ENCODE measurements at places on chromosomes 2 and 18.
A peak's percentile ranks its signal among the peaks of the same experiment; 100 is the strongest.

DNA sequence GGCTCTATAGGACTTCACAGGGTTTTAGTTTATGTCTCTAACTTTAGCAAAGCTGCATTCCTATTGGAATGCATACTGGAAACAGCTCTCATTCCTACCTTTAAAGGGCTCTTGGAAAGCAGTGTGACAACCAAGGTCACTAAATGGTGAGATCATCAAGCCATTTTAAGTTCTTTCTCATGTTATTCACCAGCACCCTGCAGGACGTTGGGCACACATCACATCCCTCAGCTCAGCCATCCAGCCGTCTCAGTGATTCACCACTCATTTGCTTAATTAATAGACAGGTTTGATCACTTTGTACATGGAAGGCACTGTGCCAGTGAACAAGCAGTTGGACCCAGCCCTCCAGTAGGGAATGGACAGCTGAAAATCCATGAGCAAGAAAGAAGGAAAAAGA is 32.2 kb upstream of the RBM44 start:
- DNase-seq = no peak

- no peak for DNase-seq
These were observed 99.4 kb upstream of the EPHA4 start for GRCh38 chr2:221671515-221671914.

DNA sequence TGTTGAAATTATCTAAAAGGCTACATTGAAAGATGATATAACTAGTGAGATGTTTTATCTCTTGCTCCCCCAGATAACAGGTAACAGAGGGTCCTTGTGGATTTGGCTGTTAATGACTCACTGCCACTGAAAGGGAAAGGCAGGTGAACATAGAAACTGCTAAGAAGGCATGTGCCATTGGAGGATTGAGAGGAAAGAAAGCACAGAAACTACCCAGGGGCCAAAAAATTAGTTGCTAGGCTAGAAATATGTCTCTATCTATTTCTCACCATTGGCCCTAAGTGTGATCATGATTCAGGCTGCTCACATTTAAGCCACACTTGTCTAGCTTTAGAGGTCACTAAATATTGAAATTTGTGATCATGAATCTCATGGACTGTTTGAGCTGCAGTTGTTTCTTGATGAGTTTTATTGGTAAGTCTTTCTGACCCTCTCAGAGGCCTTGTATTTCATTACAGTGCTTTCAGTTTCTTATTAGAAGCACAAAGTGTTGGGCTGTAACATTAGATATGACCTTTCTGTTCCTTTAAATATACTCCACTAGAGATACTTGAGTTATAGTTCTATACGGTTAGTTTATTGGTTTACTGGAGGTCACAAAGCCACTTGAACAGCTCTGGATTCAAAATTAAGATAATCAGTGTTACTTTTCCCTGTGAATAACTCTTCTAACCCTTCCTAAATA is 26.2 kb downstream of the NAB1 start:
- no peak for DNase-seq

DNA sequence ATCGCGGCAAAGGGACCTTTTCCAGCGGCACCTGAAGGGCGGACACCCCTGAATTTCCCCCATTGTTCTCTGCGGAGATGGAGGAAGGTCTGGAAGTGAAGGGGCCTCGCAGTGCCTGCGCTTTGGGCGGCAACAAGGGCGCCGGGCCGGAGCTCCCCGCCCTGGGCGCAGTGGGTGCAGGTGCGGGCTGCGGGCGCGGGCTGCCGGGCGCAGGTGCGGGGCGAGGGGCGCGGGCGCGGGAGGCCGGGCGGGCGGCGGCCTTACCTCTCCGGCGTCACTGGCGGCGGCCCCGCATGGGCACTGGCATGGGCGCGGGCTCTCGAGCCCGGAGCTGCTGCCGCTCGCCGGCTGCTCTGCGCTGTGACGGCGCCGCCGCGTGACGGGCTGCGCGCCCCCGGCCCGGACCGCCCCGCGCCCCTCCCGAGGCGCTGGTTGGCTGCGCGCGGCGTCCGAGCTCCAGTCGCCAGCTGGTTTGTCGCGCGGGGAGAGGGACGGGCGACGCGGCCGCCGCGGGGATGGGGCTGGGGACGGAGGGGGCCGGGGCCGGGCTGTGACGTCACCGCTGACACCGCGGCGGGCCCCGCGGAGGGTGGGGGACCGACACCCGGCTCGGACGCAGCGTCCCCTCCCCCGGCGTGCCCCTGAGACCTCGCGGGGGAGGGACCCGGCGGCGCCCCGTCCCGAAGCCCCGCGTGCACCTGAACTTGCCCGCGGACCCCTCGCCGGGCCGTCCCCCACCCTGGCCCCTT is at the start of gene KIF1A:
Gene KIF1A, minus strand, starts transcription at position 362 of the 749 bp plus-strand sequence. CDS start 22,467 bp downstream, outside the sequence.
- DNase-seq = no peak

DNA sequence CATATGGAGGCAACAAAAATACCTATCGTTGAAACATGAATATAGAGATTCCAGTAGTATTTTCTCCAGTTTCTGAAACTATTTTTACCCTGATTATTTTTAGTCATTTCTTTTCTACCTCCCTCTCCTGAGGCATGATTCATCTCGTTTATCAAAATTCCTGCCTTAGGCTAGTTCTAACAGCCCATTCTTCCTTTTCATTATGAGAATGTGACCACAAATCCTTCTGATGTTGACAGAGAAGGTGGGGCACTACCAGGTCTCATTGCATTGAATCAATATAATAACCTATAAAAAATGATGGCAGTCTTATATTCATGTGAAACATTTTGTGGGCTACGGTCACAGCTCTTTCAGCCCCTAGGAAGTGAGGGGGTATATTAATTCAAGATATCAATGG is 406.5 kb upstream of the UBE2E3 start:
- DNase-seq = no peak

DNA sequence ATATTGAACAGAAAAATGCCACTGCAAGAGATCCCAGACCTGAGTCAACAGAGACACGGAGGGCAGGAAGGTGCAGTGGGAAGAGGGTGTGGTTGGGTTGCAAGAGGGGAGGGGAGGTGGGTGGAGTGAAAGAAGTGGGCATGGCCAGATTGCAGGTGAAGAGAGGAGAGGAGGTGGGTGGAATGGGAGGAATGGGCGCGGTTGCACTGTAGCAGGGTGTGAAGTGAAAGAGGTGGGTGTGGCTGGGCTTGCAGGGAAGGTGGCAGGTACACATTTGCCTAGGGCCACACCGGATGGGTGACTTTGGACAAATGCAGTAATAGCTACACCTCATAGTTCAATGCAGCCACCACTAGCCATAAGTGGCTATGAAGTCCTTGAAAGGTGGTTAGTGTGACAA is 71.1 kb downstream of the DOCK10 start:
- peak; percentile 13 for DNase-seq

- DNase-seq = no peak
These were observed 526.8 kb downstream of the TDRD15 start for GRCh38 chr2:21650569-21650968.

DNA sequence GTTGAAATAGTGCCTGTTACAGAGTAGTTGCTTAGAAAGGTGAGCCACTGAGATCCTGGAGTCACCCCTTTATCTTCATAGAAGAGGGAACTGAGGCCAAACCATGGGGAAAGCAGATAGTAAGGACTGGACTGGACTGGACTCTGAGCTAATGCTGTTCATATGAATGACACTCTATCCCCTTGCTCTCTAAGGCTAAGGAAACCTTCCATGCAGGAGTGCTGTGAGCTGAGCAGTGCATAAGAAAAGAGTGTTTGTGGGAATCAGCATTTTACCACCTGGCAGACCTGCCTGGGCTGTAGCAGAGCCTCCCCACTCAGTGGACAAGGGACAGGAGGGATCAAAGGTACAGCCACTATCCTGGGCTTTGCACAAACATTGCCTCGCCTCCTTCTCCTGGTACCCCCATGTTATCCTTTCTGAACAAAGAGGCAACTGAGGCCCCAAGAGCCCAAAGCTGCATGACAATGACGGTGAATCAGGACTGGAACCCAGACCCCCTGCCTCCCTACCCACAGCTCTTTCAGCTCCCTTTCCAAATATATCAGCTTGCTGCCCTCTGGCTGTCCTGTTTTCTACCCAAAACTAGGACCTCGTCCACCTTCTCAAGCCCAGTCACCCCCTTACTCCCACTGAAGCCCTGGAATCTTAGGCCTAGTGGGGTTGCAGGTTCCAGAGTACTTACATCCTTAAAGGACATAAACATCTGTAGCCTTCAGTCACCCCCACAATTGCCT is 227.9 kb downstream of the ZBTB7C start:
- DNase-seq = no peak

DNA sequence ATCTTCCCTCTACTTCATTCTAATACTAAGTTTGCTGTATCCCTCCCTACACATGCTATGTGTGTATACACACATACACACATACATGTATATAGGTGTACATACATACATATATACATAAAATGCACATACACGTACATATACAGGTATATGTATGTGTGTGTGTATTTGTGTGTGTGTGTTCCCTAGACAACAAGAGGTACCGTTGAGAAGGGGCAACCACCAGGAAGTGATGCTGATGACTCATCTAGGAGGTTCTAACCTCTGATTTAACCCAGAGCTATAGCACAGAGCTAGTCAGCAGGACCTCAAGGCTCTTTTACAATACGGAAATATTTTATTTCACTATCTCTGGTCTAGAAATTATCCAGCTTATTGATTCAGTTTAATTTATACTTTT is 139.2 kb downstream of the LAMA3 start:
- DNase-seq = peak; percentile 18

DNA sequence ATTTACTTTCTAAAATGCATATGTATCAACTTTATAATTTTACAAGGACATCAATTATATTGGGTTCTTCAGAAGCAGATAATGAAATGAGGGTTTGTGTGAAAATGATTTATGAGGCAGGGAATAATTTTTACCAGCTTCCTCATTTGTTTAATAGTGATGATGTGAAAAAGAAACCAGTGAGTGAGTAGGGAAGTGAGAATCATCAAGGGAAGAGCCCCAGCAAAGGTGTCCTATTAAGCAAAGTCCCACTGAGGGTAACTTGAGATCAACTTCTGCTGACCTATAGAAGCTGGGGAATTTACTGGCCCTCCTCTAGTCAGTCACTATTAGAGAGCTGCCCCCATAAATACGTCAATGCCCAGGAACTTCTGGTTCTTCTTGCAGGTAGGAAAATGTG is 266.8 kb upstream of the LYPD1 start:
- no peak for DNase-seq

GRCh38 chr2:114022360-114023085 is 132.6 kb downstream of the ACTR3 start:
- DNase-seq = no peak

DNA sequence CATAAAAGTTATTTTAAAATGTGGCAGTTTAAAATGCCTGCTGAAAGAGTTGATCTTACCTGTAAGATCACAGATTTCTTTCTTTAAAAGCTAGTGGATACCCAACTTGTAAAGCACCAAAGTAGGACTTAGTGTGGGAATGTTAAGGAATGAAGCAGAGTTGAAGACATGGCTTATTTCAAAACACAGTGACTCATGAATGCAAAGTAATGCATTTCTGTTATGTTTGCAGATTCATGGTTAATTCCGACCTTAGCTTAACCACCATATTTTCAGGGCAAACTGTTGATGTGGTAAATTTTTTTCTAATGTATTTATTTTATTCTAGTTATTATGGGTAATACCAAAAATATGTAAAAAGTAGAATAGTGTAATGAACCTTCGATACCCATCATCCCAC is 206.8 kb upstream of the FOSL2 start:
- no peak for DNase-seq

- DNase-seq = no peak
These were observed 6.9 kb upstream of the CTDP1 start for GRCh38 chr18:79672490-79673276.

GRCh38 chr2:205776139-205776538 is 93.8 kb downstream of the NRP2 start:
- no peak for DNase-seq

DNA sequence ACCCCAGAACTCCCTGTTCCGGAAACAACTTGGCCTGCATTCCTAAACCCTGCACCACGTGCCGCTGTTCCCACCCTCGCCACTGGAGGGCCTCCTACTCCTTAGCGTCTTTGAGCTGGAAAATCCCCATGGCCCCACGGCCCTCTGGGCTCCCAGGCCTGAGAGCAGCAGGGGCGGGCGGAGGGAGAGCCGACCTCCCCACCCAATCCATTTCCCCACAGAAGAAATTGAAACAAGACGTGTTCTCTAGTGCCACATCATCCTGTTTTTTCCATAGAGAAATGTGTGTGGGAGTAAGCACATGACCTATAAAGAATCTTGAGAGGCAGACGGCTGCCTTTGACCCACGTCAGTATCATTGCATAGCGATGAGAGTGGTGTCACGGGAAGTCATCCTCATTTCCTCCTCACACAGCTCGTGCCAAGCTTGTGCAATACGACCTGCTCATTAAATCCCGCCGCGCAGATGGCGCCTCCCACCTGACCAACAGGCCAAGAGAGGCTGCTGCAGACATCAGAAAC is 79.2 kb downstream of the LAMA1 start:
- no peak for DNase-seq

DNA sequence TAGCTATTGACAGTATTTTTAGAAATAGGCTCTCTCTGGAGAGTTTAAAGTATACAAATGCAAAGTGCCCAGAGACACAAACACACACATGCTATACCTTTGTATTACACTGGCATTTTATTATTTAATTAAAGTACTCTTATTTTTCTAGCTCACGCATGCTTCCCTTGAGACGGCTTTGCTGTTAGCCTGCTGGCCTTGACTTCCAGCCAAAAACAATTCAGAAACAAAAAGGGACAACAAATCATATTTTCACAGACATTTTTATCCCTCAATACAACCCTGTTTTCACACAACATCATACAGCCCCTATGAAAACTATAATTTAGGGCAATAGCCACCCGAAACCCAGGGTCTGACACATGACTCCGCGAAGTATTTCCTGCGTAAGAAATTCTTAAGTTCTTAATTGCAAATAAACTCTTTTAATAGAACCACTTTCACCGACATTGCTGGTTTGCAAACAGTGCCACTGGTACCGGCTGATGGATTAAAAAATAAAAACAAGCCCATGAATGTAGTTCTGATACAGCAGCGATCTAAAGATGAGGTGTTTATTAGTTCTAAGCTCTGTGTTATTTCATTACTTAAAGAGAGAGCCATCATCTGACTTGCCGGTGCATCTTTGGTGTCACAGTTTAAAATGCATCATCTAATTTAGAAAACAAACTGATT is 185.1 kb downstream of the TCF4 start:
- no peak for DNase-seq

DNA sequence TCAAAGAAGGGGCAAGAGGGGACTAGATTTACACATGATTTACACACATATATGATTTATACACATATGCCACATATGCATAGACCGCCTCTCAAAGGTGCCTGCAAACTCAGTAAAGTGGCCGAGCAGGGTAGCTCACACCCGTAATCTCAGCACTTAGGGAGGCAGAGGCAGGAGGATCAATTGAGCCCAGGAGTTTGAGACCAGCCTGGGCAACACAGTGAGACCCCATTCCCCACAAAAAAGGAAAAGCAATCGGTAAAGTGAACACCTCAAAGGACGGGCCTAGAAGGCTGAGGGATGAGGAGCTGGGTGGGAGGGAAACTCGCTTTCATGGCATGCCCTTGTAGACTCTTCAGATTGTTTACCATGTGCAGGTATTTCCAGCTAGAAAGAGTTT is 5.1 kb downstream of the ANKRD39 start:
- no peak for DNase-seq

Data from activated CD4-positive, alpha-beta T cell treated with anti-CD3 and anti-CD28 coated beads, Interleukin-2, amount 50 U/mL, for 4 hours (primary cell).